Endodermal cell (in vitro differentiated cells): ENCODE measurements at places on chromosomes 1 and 21.

GRCh38 chr1:89757532-89757931 is 63.3 kb upstream of the LRRC8D start:
- no peak for DNase-seq

- DNase-seq: no peak
Measured at GRCh38 chr1:116417678-116418077, 44.6 kb downstream of the ATP1A1 start.

GRCh38 chr1:20223551-20224419 is 37.5 kb upstream of the PLA2G2C start:
- DNase-seq: peak; percentile 67

GRCh38 chr1:10155087-10155712 is 55.2 kb upstream of the KIF1B start:
- no peak for DNase-seq

- no peak for DNase-seq
Measured at GRCh38 chr1:8023287-8023994, 2.7 kb downstream of the ERRFI1 start.

DNA sequence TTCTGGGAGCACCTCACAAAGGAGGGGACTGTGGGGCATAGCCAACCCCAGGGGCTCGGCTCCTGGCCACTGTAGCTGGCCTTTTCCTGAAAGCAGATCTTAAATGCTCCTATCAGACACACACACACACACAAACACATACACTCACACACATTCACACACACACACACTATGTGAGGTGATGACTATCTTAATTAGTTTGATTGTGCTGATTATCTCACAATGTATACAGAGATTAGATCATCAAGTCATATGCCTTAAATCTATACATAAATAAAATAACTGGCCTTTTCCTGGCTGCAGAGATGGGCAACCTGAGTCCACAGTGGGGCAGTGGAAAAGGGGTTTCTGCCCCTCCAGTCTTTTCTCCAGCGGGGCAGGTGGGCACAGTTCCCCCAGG is 27.1 kb downstream of the LGR6 start:
- no peak for DNase-seq

- DNase-seq: no peak
Measured at GRCh38 chr1:160030657-160031364, 979 bp downstream of the PIGM start.
